ENCODE measurements at places on chromosomes 11 and 22.

- no peak for DNase-seq
These were observed 621.1 kb downstream of the OPCML start for GRCh38 chr11:132911186-132911585.

GRCh38 chr22:41240377-41241132 lies at the start of gene CHADL:
Gene CHADL (minus strand): TSS chr22:41240931. CDS start chr22:41240881, 50 bp downstream.
- no peak for DNase-seq

DNA sequence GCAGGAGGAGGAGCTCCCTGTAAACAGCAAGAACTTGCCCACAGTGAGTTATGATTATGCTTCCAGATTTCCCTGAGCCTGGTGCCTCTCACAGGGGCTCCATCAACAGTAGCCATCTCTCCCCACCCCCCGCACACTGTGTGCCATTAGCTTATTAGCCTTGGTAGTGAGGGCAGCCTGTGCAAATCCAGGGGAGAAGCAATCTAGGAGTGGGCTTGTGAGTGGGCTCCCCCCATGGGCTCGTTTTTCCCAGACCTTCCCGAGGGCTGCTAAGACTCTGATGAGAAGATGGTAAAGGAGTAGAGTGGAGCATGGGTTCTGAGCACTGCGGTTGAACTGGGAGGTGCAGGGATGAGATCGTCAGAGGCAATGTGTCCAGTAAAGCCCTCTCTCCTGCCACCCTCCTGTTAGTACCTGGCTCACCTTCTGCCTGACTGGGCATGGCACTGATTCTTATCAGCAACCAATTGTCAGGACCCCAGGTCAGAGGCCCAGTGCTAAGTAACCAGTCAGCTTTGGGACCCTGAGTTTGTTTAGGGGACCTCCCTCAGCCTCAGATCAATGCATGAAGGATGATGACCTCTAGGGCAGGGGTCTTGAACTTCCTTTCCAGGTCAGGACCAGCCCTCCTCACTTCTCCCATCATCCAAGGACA lies 38.4 kb upstream of the TP53I11 start:
- DNase-seq: no peak

GRCh38 chr11:88604260-88604659 lies 266.7 kb upstream of the CTSC start:
- no peak for DNase-seq

DNA sequence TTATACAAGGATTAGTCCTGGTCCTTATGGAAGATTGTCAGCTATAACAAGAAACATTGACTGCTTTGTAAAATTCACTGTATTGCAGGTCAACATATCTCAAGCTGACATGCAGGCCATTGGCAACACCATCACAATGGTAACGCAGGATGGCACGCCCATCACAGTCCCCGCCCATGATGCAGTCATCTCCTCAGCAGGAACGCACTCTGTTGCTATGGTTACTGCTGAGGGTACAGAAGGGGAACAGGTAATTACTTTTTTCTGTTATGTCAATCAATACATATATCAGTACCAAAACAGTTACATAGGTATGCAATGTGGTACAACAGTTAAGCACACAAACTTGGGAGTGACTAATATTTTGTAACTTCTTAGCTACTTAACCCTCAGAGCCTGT lies 55.3 kb downstream of the ZNF143 start:
- peak; percentile 8 for DNase-seq

DNA sequence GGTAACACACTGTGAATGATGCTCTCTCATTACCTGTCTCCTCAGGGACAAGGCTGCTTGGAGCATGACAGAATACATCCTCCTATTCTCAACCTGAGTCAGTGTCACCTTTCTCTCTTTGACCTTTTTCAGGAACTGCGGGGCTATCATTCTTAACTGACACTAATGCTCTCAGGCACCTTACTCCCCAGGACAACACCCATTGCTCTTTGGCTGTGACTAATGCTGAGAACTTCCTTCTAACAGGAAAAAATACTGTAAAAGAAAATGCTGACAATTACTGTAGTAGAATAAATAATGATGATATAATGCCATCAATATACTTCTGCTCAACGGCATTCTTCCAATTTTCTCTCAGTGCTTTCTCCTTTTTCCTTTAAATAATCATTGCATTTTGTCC lies 2082.7 kb upstream of the RAG2 start:
- no peak for DNase-seq

- DNase-seq: no peak
These were observed 72.3 kb upstream of the GRK3 start for GRCh38 chr22:25492162-25492561.

DNA sequence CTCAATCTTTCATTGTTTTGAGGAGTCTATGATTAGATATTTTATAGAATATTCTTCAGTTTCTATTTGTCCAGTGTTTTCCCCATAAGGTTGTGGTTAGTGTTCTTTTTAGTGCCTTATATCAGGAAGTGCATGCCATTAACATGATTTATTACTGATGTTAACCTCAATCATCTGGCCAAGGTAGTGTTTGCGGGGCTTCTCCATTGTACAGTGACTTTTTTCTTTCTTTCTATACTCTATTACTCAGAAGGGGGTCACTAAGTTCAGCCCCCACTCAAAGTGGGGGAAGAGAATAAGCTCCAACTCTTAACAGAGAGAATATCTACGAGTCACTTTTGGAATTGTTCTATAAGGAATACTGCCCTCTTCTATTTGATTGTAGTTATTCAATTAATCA lies 415.8 kb downstream of the DYNC2H1 start:
- no peak for DNase-seq

GRCh38 chr11:12421386-12421785 lies 44.0 kb downstream of the PARVA start:
- no peak for DNase-seq

- peak; percentile 93 for DNase-seq
These were observed 22.8 kb downstream of the MYH9 start for GRCh38 chr22:36365020-36365411.

- no peak for DNase-seq
These were observed 116.7 kb upstream of the NCAM1 start for GRCh38 chr11:112844517-112844916.
